ENCODE measurements at places on chromosomes 11 and 22.

GRCh38 chr22:31155422-31155821 is 4.6 kb upstream of the RNF185 start:
- peak; percentile 14 for DNase-seq

DNA sequence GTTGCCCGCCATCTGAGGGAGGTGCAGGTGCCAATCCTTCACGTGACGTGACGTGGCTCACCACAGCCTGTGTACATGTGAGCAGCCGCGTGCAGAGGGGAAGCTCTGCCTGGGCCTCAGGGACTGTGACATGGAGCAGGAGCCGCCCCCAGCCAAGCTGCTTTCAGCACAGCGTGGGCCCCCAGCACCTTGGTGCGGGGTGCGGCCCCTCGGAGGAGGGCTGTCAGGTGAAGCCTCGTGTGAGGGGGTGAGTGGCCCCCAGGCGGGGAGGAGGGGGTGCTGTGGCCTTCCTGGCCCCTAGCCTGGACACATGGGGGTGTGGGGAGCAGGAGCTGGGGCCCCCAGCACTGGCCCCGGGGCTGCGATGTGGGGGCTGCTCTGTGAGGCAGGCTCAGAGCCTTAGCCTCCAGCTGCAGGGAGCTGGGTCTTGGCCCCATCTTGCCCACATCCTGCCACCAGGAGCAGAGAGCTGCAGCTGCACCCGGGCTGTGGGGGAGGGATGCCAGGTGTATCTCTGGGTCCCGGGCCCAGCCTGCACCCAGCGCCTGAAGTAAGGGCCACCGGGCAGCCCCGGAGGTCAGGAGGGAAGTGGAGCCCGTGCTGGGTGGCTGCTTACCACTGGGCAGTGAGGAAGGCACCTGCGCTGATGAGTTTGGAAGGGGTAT is at the start of gene ADORA2A:
ADORA2A (plus strand) TSS at position 100 of the 665 bp plus-strand sequence. CDS start 5,806 bp downstream, outside the sequence.
- no peak for DNase-seq

- DNase-seq = no peak
Measured at GRCh38 chr22:49659281-49659923, 168.3 kb downstream of the BRD1 start.

DNA sequence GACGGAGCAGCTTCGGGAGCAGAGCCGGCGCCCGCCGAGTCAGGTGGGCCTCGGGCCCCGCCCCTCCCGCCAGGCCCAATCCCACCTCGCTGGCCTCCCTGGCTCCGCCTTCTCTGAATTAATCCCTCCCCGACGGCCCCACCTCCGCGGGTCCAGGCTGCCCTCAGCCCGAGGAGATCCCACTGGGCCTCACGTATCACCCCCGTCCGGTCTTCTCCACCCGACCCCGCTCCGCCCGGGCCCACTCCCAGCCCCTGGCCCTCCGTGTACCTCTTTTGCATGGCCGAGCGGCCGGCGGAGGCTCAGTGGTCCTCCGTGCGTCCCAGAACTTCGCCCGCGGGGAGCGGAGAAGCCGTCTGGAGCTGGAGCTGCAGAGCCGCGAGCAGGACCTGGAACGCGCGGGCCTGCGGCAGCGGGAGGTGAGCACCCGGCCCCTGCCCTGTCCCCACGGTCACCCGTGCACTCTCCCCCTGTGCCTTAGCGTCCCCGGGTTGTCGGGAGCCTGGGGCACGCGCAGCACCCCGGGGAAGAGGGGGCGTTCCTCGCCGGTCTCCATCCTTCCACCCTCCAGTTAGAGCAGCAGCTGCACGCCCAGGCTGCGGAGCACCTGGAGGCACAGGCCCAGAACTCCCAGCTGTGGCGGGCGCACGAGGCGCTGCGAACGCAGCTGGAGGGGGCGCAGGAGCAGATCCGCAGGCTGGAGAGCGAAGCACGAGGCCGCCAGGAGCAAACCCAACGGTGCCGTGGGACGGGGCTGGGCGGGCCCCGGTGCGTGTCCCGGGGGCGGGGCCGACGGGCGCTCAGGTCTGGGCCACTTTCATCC is 2.2 kb upstream of the CD151 start:
- peak; percentile 66 for DNase-seq

GRCh38 chr11:73997120-73997770 is 11.6 kb downstream of the UCP3 start:
- no peak for DNase-seq

DNA sequence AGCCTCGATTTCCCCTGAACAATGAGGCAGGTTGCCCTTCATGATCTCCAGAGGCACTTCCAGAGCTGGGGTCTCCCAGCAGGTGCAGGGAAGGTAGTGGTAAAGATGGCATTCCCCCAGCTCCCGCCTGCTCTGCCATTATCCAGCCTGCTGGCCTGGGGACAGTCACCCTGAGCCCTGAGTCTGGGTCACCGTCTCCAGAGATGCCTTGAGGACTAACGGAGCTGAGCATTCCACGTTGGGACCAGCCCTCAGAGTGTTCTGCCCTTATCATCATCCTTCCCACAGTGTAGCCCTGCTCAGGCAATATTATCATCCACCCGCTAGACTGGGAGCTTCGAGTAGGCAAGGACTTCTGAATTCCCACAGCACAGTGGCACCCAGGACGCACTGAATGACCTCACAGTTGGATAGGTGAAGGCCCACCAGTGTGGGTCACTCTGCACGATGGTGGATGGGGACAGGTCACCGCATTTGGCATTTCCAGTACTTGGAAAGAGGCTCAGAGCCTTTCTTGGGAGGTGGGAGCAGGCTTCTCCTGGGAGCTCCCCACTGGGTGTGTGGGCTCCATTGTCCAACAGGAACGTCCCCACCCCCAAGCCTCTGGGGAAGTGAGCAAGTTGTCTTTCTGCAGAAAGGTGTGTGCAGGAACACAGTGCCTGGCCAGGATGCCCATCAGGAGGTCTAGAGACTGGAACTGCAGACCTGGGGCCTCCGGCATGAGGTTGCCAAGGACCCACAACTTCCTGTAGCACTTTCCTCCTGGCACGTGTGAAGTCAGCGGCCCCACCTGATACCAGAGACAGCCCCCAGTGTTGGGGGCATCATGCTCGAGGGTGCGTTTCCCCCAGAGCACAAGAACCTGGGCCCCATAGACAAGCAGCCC is 51.4 kb upstream of the WNT7B start:
- no peak for DNase-seq

GRCh38 chr11:104329078-104329665 is 165.2 kb upstream of the PDGFD start:
- no peak for DNase-seq

GRCh38 chr11:132535830-132536229 is 996.5 kb downstream of the OPCML start:
- DNase-seq = no peak

- no peak for DNase-seq
Measured at GRCh38 chr11:70761094-70761907, 363.0 kb downstream of the CTTN start.

DNA sequence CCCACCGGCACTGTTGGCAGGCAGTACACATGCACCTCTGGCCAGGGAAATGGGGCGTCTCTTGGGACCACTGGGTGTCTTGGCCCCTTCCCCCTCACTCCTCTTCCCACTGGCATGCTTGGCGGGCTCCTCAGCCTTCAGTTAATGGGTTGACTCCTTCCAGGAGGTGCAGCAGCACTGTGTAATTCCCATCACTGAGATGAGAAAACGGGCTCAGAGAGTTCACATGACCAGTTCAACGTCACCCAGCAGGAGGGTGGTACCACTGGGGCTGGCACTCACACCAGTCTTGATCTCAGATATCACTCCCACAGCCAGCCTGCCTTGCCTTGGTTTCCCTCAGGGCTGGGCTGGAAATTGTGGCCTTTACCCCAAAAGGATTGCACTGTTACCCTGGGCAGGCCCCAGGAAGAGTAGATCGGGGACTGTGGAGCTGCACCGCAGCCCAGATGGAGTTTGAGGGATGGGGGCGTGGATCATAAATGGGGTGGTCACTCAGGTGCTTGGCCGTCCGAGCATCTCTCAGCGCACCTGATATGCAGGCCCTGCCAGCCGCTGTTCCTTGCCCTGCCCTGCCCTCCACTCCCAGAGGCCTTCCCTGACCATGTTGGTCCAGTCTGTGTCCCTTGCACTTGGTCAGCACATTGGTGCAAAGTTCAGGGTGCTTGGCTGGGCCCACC is 16.9 kb downstream of the CAPN5 start:
- no peak for DNase-seq

DNA sequence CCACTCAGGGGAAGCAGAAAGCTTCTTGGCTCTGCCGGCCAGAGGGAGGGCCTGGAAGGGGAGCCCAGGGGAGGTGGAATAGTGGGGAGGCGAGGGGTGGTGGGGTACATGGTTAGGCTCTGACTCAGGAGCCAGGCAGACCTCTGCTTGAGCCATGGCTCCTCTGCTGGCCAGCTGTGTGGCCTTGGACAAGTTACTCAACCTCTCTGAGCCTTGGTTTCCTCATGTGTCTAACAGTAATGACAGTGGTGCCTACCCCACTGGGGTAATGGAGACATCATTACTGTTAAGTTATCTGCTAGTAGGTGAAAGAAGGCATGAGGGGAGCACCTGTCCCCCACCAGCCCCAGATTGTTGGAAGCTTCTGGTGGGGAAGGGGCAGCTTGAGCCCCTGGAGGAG is 12.2 kb upstream of the PDGFB start:
- DNase-seq = no peak

- no peak for DNase-seq
Measured at GRCh38 chr22:36940676-36941075, 27.2 kb downstream of the CSF2RB start.

- no peak for DNase-seq
Measured at GRCh38 chr11:9607511-9607899, 34.0 kb downstream of the WEE1 start.

- no peak for DNase-seq
Measured at GRCh38 chr11:124879493-124880289, 14.5 kb downstream of the ROBO3 start.

- no peak for DNase-seq
Measured at GRCh38 chr11:102184269-102184987, 74.2 kb downstream of the YAP1 start.

GRCh38 chr22:49519117-49519737 is 308.4 kb downstream of the BRD1 start:
- DNase-seq = no peak

- no peak for DNase-seq
Measured at GRCh38 chr11:16148301-16148931, 207.9 kb downstream of the SOX6 start.

GRCh38 chr22:11616811-11617210 is 3911.2 kb upstream of the OR11H1 start:
- no peak for DNase-seq

GRCh38 chr11:17954395-17955252 is 58.2 kb downstream of the SERGEF start:
- DNase-seq = peak; percentile 19

- no peak for DNase-seq
Measured at GRCh38 chr22:29975494-29975893, 92.5 kb downstream of the MTMR3 start.

DNA sequence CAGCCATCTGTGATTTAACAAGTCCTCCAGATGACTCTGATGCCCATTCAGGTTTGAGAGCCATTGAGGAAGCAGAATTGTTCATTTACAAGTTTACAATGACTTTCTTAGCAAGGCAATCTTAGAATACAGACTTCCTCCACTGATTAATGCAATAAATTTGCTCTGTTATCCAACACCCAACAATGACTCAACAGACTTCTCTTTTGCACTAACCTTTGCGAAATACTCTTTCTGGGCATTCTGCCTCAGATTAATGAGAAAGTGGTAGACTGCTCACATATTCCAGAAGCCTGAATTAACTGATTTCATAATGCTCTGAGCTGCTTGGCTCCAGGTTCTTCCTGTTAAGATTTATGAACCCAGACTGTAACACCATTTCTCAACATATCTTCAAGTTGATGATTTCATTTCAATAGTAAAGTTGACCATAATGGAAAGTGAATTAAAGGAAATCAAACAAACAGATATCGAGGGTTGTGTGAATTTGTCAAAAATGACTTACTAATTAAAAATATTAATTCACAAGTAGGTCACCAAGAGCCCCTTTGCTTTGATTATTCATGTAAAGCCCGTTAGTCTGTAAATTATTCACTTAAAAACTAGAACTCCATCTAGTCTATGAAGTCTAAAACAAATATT is 70.5 kb upstream of the BLID start:
- peak; percentile 95 for DNase-seq

- DNase-seq = no peak
Measured at GRCh38 chr22:46145896-46146295, 4.4 kb upstream of the PPARA start.

GRCh38 chr11:116281173-116282160 is 491.3 kb downstream of the BUD13 start:
- no peak for DNase-seq

- no peak for DNase-seq
Measured at GRCh38 chr22:36985211-36985889, 33.9 kb downstream of the TST start.

DNA sequence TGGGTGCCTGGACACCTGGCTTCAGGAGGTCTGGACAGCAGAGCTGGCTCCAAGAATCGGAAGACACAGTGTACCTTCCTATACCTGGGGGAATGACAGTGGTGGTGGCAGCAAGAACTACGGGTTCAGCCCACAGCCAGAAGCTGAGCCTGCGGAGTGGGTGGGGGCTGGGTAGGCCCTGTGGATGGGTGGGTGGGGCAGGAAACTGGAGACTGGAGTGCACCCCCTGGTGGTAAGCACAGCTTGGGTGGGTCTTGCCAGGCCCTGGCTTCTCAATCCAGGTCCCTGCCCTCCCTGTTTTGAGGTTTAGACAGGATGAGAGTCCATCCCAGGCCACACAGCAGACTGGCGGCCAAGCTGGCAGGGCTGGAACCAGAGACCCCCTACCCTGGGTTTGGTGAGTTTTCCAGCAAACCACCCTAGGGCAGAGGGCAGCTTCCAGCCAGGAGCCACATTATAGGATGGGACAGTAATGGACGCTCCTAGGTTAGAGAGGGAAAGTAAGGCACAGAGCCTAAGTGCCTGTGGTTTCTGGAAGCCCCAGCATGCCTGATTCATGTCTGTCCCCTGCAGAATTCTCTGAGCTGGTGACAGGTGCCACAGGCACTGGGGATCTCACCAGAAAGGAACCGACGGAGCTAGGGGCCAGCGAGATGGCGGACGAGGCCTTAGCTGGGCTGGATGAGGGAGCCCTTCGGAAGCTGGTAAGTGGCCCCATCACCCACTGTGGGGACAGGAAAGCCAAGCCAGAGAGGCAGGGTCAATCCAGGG is 1.7 kb downstream of the SMTN start:
- peak; percentile 26 for DNase-seq
